CD4-positive, alpha-beta T cell (primary cell): ENCODE measurements at places on chromosomes 13 and 19.

DNA sequence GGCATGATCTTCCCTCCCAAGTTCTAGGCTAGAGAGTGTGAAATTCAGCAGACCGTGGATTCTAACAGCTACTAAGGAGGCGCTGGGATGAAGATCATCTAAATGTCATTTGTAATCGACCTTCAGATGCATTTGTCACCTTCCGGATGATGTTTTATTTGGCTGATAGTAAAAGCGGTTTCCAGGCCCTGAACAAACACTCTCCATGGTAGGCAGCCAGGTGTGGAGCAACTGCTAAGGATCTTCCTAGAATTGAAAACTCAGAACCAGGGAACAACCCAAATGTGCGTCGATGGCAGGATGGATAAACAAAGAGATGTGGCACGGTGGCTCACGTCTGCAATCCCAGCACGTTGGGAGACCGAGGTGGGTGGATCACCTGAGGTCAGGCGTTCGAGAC lies 107.2 kb upstream of the CACNA1A start:
- DNase-seq, result no peak

- no peak for DNase-seq
Measured at GRCh38 chr13:48000559-48001113, 437 bp downstream of the SUCLA2 start.

GRCh38 chr13:98089246-98089645 lies 53.6 kb upstream of the FARP1 start:
- DNase-seq, result no peak

GRCh38 chr13:32845952-32846950 lies 170.0 kb upstream of the KL start:
- no peak for DNase-seq

DNA sequence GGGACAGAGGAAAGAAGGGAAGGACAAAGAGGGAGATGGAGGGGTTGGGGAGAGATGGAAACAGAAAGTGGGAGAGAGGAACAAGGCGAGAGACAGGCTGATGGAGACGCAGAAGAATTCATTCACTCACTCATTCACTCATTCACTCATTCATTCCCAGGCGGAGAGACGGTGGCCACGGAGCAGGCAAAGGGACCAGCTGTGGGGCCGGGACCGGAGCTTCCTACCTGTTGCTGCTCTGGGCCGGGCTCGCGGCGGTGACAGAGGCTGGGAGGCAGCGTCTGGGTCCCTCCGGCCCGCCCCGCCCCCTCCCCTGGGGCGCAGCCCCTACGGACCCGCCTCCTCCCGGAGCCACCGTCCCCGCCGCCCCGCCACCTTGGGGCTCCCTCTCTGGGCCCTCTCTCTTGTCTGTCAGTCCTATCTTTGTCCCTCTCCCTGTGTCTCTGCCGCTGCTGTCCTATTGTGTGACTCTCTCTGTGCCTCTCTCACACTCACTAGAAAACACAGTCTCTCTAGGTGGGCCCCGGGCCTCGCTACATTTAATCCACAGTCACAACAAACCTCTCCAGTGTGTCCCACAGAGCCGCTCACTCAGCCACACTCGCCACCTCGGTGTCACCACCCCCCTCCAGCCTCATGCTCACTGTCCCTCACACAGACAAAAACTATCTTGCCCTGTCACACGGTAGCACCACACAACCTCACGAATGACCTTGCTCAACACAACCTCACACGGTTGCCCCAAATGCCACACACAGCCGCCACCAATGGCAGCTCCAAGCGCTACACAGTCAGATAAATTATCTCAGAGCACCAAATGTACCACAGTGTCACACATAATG lies at the start of gene GNG8:
Gene GNG8 (minus strand): TSS at position 283 of the 842 bp plus-strand sequence. CDS start 1,520 bp downstream, outside the sequence.
- DNase-seq, result no peak

DNA sequence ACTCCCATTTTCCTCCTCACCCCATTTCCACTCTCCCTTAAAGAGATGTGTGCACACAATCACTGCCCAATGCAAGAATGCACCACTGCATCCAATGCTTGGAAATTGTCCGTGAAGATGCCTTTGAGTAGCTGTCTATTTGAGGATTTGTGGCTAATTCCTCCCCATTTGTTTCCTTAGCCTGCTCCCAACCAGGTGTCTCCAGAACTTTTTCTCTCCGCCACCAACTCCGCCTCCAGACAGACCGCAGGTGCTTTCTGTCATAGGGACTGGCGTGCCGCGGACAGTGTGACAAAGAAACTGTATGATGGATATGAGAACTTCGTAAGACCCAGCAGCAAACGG lies 461 bp upstream of the TM9SF2 start:
- DNase-seq, result no peak

DNA sequence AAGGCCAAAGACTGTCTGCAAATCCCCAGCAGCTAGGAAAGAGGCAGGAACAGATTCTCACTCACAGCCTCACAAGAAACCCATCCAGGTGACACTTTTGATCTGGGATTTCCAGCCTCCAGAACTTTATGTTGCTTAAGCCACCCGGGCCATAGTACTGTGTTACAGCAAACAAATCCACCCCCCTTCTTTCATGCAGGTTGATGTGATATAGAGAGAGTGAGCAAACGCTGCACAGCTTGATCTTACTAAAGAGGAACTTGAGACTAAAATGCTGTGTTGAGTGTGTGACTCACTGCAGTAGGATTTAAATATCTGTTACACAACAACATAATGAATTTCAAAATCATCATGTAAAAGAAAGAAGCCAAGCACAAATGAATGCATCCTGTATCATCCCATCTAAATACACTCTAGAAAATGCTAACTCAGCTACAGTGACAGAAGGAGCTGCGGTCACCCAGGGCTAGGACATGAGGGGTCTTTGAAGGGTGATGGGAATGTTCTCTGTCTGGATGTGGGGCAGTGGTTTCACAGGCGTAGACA lies 32.2 kb downstream of the RCBTB2 start:
- DNase-seq, result no peak

DNA sequence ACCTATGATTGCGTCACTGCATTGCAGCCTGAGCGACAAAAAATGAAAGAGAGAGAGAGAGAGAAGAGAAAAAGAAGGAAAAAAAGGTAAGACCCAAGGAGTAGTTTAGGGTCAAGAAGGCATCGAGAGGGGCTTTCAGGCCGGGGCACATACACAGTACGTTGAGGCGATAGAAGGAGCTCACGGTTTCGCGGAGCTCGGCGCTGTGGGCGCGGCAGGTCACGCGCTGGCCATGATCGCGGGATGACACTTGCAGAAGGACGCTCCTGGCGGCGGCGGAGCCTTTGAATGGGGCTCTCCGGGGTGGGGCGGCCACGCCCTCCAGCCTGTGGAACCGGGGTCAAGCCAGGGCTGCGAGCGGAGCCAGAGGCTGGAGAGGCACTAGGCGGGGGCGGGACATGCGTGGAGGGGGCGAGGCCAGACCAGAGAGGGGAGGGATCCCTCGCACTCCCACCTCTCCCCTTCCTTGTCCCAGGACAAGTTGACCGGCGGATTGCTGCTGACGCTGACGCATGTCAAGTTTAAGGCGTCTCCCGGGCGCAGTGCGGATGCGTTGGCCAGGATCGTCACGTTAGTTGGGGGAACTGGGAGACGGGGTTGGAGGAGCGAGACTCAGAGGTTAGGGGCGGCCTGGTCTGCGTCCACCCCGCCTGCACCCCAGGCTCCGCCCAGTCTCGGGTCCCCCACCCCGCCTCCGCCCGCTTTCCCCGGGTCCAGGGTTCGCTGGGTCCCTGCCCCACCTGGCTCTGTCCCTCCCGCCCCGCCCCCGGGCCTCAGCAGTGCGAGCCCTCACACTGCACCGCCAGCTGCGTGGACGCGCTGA lies 6.9 kb downstream of the NPHS1 start:
- no peak for DNase-seq

GRCh38 chr13:23828086-23828485 lies 61.1 kb downstream of the MIPEP start:
- DNase-seq, result no peak

DNA sequence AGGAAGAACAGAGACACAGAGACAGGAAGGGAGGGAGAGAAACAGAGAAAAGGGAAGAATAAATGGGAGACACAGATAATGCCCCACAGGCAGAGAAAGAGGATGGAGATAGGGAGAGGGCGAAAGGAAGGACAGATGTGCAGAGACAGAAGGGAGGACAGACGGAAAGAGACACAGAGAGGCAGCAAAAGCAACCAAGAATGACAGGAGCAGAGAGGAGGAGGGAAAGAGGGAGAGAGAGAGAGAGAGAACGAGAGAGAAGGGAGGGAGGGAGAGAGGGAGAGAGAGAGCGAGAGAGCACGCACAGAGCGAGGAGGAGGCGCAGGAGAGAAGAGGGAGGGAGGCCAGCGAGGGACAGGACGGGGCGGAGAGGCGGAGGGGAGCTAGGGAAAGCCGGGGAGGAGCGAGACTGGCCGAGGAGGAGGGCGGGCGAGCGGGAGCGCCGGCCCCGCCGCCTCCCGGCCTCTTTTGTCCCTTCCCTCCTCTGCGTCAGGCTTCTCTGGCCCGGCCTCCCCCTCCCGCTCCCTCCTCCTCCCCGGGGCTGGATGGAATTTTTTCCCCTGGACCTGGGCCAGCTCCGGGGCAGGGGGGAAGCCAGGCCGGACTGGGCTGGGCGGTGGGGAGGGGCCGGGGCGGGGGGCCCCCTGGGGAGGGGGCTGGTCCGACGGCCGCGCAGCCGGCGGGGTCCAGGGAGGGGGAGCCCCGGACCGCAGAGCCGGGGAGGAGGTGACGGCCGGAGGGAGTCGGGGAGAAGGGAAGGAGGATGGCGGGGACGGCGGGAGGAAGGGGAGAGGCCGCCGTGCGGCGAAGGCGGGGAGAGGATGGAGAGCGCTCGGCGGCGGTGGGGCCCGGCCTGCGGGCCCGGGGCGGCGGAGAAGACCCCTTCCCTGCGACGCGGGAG lies 4.2 kb upstream of the SPACA6 start:
- no peak for DNase-seq

- DNase-seq, result no peak
Measured at GRCh38 chr13:48514793-48515192, 18.1 kb downstream of the RCBTB2 start.

DNA sequence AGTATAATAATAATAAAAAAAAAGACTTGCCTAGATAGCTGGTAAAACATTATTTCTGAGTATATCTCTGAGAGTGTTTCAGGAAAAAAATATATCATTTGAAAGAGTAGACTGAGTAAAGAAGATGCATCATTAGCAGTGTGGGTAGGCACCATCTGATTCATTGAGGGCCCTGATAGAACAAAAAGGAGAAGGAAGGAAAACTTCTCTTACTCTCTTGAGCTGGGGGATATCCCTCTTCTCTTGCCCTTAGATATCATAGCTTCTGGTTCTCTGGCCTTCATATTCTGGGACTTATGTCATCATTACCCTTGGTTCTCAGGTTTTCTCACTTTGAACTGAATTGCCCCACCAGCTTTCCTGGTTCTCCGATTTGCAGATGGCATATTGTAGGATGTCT lies 177.6 kb upstream of the EDNRB start:
- DNase-seq, result no peak

- DNase-seq, result peak; percentile 62
Measured at GRCh38 chr19:6632002-6632621, 37.8 kb downstream of the TNFSF14 start.

DNA sequence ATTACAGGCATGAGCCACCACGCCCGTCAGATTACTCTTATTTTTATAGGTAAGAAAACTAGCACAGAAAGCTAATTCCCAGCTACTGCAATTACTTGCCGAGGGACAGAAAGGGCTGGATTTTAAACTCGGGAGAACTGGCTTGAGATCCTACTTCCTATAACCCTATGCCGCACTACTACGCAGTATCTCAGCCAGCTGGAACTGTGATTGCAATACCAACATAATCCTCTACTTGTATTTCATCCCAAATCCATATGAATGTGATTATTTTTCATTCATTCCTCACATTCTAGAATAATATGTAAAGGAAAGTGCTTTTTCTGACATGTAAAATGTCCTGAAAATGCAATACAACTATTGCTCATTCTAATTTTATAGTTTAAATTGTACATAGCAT lies 773.8 kb upstream of the GPC6 start:
- no peak for DNase-seq

- no peak for DNase-seq
Measured at GRCh38 chr13:95150555-95150954, 150.7 kb downstream of the ABCC4 start.

DNA sequence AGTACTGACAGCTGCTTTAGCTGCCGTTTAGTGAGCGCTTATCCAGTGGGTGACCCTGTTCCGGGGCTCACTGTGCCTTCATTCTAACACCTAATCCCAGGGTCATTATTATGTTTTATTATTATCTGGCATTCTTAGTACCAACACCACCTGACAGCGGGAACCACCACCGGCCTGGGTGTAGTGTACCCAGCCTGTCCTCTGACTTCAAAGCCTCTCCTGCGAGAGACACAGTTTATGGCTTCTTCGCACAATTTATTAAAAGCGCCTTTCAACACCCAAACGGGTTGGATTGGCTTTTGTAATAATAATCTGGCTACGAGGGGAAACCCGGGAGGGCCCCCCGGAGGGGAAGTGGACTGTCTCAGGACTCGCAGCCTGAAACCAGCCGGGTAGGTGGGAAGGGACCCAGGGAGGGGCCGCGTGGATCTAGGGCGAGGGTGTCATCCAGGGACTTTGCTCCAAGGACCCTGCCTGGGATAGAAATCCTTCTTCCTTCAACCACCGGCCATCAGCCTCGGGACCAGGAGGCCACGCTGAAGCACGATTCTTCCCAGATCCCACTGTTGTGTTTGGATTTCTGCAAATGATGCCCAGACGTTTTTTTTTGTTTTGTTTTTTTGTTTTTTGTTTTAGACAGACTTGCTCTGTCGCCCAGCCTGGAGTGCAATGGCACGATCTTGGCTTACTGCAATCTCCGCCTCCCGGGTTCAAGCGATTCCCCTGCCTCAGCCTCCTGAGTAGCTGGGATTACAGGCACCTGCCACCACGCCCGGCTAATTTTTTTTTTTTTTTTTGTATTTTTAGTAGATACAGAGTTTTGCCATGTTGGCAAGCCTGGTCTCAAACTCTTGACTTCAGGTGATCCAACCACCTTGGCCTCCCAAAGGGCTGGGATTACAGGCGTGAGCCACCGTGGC lies 1.6 kb upstream of the ZBTB7A start:
- no peak for DNase-seq

DNA sequence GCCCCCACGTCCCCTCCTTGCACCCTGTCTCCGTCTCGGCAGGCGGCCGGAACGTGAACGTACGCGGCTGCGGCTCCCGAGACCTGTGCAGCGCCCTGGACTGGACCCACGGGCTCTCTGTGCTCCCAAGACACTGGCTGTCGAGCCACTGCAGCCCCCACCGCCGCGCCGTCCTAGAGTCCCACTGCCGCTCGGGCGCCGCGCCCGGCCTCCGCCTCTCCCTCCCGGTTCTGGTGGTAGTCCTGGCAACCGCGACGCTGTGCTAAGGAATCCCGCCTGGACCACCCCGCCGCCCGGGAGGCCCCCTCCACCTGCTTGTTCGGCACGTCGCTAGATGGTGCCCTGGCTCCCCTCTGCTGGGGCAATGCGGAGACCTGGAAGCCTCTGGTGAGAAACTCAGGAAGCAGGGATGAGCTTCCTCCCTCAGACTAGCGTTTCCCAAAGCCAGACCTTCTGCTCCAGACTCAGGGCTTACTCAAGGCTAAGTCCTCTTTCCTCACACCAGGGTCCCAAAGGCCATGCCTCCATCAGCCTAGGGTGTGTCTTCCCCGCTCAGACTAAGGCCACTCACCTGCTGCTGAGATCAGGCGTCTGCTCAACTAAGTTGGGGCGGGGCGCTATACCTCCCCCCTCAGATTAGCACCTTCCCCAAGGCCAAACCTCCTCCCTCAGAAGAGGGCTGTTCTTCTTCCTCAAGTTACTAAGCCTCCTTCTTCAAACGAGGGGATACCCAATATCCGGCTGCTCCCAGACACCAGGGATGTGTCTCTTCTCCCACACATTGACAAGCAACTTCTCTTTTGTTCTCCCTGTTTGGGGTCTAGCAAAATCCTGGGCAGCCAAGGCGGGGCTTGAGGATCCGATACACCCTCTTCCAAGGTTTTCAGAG lies 16.1 kb upstream of the IRGC start:
- DNase-seq, result no peak
